ENCODE measurements at places on chromosomes 11 and 22.

- no peak for DNase-seq
These were observed 157.0 kb downstream of the BRD1 start for GRCh38 chr22:49670456-49671330.

DNA sequence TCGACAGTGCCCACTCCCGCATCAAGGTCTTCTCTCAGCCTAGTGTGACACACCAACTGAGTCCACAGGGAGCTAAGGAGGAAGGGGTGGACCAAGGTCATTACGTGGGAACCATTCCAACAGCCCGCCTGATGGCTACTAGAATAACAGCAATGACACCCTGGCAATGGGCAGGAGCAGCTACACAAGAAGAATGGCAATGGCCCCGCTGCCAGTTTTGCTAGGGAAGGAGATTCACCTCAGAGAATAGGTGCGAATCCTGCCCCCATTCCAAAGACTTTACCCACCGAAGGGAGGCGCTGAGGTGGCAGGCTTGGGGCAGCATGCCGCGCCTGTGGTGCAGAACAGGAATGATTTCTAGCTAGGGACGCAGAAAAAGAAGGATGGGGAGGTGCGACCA, 9.1 kb downstream of the WT1 start:
- no peak for DNase-seq

- no peak for DNase-seq
These were observed 30.8 kb upstream of the WNT11 start for GRCh38 chr11:76237000-76237649.

DNA sequence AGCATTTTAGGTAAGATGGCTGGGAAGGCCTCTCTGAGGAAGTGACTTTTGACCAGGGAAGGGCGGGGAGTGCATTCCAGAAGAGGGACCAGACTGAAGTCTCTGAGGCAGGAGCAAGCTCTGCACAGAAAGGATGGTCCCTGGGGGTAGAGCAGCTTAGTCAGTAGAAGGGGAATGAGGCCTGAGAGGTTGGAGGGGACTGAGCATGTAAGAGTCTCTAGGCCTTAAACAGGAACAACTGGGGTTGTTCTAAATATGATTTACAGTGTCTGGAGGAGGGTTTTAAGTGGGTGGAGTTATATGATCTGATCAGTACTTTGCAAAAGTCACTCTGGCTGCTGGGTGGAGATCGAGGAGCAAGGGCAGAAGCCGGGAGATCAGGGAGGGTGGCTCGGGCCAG, 31.7 kb upstream of the TEF start:
- DNase-seq, result no peak

DNA sequence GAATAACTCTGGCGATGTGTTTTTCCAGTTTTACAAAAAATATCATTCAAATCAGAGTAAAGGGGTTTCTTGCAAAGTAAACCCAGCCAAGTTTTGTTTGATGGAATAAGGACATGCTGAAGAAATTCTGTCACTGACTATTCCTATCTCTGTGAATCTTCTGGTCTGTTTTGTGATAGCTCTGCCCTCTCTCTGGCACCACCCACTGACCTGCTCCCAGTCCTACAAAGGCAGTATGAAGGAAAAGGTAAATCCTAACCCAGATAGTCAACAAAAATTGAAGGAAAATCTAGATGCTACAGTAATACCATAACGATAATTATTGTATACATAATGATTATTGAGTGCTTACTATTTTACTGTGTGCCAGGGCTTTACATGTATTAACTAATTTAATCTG, 76.3 kb upstream of the TP53AIP1 start:
- no peak for DNase-seq

- no peak for DNase-seq
These were observed 52.5 kb upstream of the A4GALT start for GRCh38 chr22:42773167-42773566.

GRCh38 chr11:7427733-7428132, 57.6 kb upstream of the OLFML1 start:
- DNase-seq, result no peak

- no peak for DNase-seq
These were observed 25.0 kb downstream of the ARRB1 start for GRCh38 chr11:75326439-75326810.

- no peak for DNase-seq
These were observed 6.3 kb downstream of the NRXN2 start for GRCh38 chr11:64716473-64717267.

DNA sequence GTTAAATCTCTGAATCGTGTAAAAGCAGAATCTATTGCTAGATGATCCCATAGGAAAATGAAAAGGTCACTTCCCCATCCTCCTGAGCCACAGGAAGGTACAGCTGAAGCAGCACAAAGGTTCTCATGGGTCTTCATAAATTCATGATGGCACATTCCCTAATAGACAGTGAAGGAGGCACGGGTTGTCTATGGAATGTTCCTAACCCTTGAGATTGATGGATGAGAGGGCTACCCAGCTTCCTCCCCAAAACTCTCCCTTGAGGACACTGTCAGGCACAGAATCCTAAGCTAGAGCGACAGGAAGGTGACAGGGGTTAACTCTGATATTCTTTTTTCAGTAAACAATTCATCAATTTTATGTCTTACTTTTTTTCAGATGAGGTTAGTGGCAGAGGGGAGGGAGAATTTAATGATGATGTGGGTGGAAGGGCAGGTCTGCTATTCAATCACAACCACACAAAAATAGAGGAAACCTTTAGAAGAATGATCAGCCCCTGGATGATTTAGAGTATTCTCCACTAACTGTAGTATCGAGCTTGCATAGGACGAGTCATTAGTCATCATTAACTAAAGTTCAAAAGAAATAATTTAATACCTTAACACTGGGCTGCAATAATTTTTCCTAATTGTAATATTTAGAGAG, 33.1 kb downstream of the SEZ6L start:
- no peak for DNase-seq

GRCh38 chr11:9351321-9351881, 33.1 kb upstream of the IPO7 start:
- no peak for DNase-seq

DNA sequence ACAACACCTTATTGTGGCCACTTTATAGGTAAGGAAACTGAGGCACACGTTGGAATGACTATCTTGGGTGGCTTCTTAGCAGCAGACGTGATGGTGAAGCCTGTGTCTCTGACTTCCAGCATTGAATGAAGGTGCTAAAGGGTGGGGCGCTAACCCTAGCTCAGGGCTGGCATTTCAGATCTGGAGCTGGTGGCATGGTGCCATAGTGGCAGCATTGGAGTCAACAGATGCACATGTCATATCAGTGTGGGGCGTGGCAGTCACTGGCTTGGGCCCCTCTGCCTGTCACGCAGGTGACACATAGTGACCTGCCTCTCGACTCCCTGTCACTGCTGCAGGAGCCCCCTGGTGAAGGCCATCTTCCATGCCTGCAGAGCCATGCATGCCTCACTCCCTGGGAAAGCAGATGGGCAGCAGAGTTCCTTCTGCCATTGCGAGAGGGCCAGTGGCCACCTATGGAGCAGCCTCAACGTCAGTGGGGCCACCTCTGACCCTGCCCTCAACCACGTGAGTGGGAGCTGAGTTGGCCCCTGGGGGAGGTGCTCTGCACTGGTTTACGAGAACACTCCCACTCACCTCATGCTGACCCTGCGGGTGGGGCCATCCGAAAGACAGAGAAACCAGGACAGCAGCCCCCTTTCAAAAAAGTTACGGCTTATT, 14.8 kb downstream of the SHISA8 start:
- no peak for DNase-seq

DNA sequence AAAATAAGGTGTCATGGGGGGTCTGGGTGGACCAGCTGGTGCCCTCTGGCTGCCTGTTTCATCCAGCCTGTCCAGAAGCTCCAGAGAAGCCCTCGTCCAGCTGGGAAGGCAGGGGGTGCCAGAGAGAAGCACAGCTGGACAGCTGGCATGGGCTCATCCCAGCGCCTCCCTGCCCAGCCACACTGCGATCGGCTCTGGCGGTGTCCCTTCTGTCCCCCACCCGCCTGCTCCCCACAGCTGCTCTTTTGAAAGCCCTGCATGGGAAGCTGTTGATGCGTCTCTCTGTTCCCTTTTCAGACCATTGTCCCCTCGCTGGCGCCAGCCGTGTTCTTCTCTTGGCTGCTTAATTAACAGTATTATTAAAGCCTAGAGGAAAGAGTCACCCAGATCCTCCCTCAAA, 86.5 kb downstream of the MN1 start:
- DNase-seq, result no peak

DNA sequence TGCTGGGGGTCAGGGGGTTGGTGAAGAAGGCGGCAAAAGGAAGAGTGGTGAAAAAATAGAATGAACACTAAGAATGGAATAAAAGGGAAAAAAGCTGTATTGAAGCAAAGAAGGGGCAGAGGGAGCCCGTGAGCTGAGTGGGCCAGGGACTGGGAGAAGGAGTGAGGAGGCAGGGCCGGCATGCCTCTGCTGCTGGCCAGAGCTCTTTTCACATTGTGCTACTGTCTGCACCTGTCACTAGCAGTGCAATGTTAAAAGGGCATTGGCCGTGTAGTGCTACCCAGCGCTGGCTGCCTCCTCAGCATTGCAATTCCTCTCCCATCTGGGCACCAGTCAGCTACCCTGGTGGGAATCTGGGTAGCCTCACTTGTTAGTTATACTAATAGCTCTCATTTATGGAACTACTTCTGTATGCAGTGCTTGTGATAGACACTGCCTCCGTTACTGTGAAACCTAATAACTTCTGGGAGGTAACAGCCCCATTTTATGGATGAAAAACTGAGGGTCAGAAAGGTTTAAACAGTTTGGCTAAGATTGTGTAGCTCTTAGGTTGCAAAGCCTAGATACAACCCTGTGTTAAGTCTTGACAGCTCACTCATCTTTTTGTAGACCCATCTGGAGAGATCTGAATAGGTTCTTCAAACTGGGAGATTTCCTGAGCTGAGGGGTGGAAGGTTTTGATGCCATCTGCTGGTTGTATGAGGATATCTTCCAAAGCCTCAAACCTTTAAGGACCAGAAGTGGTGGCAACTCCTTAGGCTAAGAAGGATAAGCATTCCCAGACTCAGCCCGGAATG, 8.5 kb downstream of the YPEL4 start:
- DNase-seq, result no peak

Data from T-helper 22 cell (primary cell).